ENCODE measurements at places on chromosomes 5 and 9.

GRCh38 chr5:53167836-53168235 lies 58.3 kb upstream of the MOCS2 start:
- peaks cover 9% of the 10 kb centered on the region for H3K4me1 ChIP-seq
- no peaks in the 10 kb centered on the region for H3K27me3 ChIP-seq
- H3K4me3 ChIP-seq = no peak overlapping the region
- no peak for DNase-seq

DNA sequence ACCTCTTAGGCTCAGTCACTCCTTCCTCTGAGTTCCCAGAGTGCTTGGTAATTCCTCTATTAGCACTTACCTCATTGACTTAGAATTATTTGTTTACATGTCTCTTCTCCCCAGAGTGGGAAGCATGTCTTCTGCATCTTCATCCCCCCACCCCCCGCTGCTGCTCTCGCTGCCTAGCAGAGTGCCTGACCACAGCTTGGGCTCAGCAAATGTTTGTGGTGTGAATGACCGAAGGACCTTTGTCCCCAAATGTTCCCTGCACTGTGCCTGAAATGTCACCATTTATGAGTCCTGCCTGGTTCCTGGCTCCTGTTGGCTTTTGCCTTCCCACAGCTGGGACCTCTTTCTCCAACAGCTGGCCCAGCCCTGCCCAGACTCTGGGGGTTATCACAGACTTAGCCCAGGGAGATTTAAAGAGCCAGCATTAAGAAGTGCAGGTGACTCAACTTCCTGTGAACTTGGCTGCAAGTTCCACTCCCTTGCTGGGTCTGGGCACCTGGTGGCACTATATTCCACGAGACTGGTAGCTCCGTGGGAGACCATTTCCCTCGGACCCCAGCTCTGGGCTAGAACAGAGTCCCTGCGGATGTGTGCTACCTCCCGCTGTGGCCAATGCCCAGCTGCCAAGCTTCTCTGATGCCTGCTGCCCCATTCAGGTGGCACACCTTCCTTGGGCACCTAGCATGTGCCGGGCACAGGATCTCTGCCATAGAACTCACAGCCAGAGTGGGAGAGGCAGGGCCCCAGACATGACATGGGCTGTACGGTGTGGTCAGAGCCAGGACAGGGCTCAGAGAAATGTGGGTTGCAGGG lies 1.8 kb upstream of the HMCN2 start:
- H3K27me3 ChIP-seq = peaks cover 23% of the 10 kb centered on the region
- no peak overlapping the region for H3K27ac ChIP-seq
- H3K4me3 ChIP-seq = no peak overlapping the region
- peak; percentile 42 for DNase-seq

DNA sequence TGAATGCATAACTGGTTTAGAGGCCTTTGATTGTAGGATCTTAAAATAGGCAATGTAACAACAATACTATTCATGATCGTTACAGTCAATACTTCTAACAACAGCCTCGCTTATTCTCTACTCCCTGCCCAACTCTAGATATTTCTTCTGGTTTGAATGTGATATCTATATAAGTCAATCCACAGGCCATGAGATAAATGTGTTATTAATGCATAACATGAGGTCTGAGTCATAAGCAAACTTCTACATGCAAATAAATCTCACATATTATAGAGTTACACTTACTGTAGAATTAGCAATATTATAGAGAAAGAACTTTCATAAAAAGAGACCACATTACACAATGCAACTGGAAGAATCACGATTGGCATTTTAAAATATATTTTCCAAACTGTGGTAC lies 2.9 kb upstream of the ALDOB start:
- no peaks in the 10 kb centered on the region for H3K36me3 ChIP-seq
- peaks cover 39% of the 10 kb centered on the region for H3K27me3 ChIP-seq
- no peak overlapping the region for H3K4me3 ChIP-seq
- H3K27ac ChIP-seq = no peak overlapping the region
- H3K4me1 ChIP-seq = no peaks in the 10 kb centered on the region

DNA sequence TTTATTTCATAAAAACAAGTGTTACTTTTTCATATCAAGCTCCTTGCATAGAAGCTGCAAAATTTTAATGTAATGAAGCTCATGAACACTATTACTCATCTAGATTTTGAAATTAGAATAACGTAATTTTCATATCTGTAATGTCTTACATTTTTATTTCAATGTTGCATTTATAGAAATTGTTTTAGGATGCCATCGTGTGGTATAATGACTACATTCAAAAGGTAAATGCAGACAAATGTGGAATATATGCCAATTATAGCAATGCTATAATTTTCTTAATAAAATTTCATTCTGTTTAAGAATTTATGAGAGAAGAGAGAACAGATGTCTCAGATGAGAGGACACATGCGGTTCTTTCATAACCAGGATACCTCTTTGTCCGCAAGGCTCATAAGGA lies 230.2 kb downstream of the TMEM232 start:
- H3K36me3 ChIP-seq = no peaks in the 10 kb centered on the region
- 0 out of 2 replicates have a peak, but pooled peaks cover 6% of the 10 kb centered on the region for H3K27me3 ChIP-seq
- peak; percentile 11 for DNase-seq
- H3K4me3 ChIP-seq = no peak overlapping the region
- H3K4me1 ChIP-seq = no peaks in the 10 kb centered on the region

GRCh38 chr5:177357459-177358351 lies at the start of gene RGS14:
TSS of gene RGS14 (plus strand) at chr5:177357924. CDS start at chr5:177358025, 101 bp downstream.
- no peak within 1 kb of the TSS for H3K27ac ChIP-seq
- H3K27me3 ChIP-seq = no peaks in the 10 kb centered on the region
- H3K4me3 ChIP-seq = peak within 1 kb of the TSS; percentile 73
- DNase-seq = peak; percentile 70
- H3K4me1 ChIP-seq = peaks cover 16% of the 10 kb centered on the region
